COR-L47 (cell line): ENCODE measurements at places on chromosomes 3 and 15.

DNA sequence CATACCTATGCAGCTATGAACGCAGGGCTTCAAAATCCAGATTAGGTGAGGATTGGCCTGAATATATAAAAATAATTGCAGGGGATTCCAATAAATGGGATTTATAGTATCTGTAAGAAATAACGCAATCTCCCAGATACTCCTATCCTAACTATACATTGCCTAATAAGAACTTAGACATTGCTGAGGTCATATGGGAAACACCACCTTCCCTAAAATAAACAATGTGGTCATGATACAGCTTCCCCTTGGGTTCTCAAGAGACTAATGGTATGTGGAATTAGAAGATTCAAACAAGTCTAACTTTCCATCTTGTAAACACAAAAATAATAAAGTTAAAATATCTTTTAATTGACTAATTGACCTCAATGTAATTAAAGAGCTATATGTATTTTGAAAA lies 28.2 kb downstream of the UBE3A start:
- DNase-seq = no peak

- DNase-seq = no peak
These were observed 225 bp downstream of the RHOA start for GRCh38 chr3:49411535-49411967.

DNA sequence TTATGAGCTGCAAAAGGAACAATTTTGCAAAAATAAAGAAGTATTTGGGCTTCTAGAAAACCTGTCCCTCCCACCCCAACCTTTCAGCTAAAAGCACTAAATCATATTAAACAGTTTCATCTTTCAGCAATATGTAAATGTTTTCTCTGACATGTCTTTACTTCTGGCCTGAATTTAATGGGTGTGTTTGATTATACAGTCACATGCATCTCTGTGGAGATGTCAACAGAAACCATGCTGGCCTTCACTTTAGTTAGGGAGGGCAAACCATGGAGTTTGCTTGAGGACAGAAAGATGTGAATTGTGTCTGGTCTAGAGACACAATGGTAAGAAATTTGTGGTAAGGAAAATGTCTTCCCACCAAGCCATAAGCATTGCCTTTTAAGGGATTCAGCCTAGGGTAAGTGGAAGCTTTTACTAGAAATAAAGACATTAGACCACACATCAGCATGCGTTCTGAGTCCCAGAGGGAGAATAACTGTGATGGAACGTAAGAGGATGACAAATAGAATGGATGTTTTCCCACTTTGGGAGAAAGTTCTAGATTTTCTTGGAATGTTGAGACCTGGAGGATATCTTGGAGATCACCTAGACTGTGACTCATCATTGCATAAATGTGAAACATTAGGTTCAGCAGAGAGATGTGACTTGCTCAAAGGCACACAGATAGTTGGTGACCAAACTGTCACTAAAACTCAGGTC lies 68.9 kb downstream of the ST8SIA2 start:
- DNase-seq = no peak

DNA sequence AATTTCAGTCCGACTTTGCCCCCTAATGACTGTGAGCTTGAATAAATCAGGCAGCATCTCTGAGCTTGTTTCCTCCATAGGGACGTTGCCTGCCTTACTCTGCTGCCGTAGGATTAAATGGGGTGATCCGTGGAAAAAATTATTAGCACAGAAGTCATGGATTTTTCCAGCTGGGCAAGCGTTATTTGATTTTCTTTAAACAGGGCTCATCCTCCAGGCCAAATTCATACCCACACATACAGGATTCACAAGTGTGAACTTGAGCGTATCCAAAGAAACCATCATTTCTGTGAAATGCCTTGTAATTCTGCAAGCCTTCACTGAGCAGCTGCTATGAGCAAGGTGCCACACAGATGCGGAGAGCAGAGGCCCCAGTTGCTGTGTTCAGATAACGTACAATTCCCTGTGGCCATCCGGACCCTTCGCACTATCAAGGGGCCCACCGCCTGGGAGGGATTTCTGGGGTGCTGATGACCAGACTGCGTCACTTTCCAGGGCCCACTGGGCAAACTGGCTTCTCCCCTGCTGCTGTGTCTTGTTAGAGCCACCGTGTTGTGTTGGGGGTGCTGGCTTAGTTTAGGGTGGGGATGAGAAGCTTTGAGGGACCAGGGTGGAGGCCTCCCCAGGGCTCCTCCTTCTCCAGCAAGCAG lies 61.4 kb downstream of the MGLL start:
- DNase-seq = no peak

- no peak for DNase-seq
These were observed 114.7 kb upstream of the SLC24A5 start for GRCh38 chr15:48006031-48006511.

- DNase-seq = no peak
These were observed 2.9 kb downstream of the ADPRH start for GRCh38 chr3:119582178-119582577.

DNA sequence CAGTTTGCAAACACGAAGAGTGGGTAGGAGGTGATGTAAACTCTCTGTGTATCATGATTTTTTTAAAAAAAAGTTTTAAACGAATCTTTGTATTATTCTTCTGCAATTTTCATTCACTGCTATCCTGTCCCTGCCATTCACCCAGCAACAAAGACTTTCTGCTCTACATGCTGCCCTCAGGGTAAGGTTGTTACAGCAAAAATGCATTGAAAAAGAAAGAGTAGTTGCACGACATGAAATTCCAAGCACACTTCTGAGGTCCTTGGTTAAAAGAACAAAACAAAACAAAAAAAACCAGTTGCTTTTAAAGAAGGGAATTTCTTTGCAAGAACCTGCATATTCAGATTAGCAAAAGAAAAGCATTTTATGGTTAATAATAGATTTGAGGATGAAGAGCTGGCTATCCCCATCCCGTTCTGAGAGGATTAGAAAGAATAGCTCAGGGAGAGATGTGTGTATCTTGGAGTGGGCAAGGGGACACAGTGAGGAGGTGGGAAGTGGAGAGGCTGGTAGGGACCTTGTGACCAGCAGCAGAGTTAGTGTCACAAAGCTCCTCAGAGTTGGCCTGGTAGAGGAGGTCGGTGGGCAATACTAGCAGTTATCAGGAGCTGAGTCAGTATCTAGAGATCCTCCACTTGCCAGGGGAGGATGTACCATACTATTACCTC lies 290.8 kb downstream of the NEK10 start:
- DNase-seq = no peak

DNA sequence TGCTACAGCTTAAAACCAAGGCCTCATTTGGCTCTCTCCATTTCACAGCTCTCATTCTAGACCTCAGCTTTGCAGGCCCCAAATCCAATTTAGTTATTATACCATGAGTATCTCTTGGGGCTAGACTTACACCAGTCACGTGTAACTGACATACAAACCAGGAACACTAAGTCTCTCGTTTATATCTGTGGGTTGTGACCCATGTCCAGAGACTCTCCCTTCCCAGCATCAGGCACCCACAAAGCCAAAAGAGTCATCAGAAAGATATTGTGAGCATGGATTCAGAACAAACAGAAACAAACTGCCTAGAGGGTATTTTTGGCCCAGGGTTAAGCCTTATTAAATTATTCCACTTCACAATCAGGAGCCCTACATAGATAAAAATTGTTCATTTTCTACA lies 5.6 kb upstream of the CCDC13 start:
- DNase-seq = no peak

DNA sequence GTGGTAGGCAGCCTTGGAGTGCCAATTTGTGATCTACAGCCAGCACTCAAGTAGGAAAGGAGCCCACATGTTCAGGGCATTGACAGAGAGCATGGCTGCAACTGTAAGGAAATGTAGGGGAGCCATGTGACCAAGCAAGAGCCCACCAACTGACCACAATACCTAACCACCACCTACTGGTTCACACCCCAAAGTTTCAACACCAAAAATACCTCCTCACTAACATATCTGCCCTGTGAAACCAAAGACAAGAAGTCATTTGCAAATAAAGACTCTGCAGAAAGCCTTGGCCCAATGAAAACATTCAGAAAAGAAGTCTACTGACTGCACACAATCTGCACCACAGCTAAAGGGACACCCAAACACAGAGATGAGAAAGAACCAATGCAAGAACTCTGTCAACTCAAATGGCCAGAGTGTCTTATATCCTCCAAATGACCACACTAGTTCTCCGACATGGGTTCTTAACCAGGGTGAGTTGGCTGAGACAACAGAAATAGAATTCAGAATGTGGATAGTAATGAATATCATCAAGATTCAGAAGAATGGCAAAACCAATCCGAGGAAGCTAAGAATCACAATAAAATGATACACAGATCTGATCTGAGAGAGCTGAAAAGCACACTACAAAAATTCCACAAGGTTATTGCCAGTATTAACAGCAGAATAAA lies 40.6 kb downstream of the SLC9C1 start:
- DNase-seq = no peak

DNA sequence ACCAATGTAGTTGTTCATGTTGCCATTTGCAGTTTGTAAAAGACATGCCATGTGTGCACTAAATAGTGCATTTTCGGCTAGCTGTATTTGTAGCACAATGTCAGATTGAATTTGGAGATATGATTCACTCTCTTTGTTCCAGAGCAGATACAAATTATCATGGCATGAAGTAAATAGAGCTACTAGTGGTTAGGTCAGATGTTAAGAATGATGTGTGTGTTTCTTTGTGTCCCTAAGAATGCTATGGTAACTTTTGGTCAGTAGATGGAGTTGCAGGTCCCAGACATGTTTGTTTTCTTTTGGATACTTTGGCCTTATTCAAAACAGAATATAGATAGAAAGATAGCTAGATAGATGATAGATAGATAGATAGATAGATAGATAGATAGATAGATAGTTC lies 595.8 kb downstream of the NLGN1 start:
- DNase-seq = peak; percentile 47

- DNase-seq = peak; percentile 91
These were observed 63.1 kb upstream of the BOC start for GRCh38 chr3:113148284-113148683.

GRCh38 chr3:190024912-190025311 lies 95.8 kb downstream of the P3H2 start:
- no peak for DNase-seq

DNA sequence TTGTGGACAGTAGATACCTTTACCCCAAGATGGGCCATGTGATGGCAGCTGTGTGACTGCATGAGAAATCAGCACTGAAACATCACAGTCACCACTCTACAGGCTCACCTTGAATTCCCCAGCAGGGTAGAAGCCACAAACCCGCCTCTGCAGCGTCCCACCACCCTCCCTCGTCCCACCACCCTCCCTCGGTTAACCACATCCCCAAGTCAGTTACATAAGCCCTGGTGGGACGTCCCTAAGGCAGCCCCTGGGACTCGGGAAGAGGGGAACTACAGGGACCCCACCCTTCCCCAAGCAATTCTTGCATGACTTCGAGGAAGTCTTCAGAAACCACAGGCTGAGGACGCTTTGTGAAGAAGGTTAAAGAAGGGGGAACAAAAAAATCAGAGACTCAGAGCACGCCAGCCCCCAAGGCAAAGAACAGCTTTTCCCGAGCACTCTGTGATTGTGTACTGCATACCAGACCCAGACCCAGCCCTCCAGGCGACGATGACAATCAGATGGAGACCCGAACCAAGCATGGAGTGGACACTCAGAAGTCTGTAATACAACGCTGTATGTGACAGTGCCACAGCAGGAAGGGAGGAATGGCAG lies 60.5 kb downstream of the SH3BP5 start:
- no peak for DNase-seq

DNA sequence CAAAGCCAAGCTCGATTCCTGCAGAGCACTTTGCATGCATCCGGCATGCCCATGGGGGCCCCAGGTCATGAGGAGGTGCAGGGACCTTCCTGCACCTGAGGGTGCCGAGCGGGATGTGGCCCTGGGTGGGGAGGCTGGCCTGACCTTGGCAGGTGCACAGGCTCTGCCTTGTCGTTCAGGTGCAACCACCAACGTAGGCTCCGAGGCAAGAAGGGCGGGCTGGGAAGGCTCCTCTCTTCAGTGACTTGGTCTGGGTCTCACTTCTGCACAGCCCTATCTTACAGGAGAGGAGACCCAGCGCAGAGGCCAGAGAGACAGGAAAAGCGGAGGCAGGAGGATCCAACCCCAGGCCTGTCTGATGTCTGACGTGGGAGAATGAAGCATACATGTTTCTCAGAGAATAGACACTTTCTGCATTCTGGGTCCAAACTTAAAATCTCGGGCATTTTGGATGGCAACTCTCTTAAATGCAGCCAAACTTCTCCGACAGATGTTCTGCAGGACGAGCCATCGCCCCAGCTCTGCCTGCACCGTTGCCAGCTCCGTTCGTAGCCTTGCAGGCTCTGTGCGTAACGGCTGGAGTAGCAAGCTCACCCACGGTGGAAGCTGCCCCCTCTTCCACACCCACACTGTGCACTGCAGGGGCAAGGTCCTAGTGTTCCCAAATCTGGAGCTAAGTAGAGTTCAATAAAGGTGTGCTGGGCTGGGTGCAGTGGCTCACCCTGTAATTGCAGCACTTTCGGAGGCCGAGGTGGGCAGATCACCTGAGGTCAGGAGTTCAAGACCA lies 60.8 kb upstream of the SNRPA1 start:
- DNase-seq = no peak
